ENCODE measurements at places on chromosomes 5 and 9. TPM values are rescaled to one million over a fixed set of nuclear protein-coding genes. Genes with fewer than 3 reads are reported as not detected.
A peak's percentile ranks its signal among the peaks of the same experiment; 100 is the strongest.

- no peaks in the 10 kb centered on the region for H3K4me1 ChIP-seq
- peak overlapping the region; percentile 34 for H3K4me3 ChIP-seq
- H3K27ac ChIP-seq, result no peak overlapping the region
- no peaks in the 10 kb centered on the region for H3K27me3 ChIP-seq
These were observed 1313.5 kb upstream of the WWC1 start for GRCh38 chr5:166977911-166978422.

The PCDHGC5 gene
- 0.96 TPM for total RNA-seq

The FAM78A gene
- total RNA-seq, result 16.4 TPM

DNA sequence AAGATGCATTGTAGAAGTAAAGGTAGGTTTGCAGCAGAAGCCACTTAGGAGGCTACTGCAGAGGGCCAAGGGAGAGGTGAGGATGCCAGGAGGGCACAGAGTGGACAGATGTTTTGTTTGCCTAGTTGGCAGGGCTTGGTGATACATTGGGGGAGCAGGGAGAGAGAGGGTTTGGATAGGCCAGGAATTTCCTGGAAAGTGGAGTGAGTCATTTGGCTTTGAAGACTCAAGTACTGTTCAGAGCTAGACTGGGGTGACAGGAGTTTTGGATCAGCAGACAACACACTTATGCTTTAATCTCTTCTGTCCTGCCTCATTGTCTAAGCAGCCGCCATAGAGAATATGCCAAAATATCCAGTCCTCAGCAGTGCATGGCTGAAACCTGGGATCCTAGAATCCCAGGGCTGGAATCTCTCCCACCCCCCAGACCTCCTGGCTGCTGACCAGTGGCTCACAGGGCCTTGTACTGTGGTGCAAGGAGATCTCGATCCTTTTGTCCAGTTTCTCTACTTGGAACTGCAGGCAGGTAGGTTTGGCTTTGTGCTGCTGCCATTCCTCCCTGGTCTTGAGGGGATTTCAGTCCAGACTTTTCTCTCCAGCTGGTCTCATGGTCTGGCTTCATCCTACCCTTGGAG is 11.0 kb downstream of the TMEM268 start:
- H3K27me3 ChIP-seq, result no peaks in the 10 kb centered on the region
- no peak overlapping the region for H3K4me3 ChIP-seq
- no peaks in the 10 kb centered on the region for H3K36me3 ChIP-seq
- H3K4me1 ChIP-seq, result peaks cover 20% of the 10 kb centered on the region
- peak overlapping the region; percentile 20 for H3K27ac ChIP-seq

DNA sequence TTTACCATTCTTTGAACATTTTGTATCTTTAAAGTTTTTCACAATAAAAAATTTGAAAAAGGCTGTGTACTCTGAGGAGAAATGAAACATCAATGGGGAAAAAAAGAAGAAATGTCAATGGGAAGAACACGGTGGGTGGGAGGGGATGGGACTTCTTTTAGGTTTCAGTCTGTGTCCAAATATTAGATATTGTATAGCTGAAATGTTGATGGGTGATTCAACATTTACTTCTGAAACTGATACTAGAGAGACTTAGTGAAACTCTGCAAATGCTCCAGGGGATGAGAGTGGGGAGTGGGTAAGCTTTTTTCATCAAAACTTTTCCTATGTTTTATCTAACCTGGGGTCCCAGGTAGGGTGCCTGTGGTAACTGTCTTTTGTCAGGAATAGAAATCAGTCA is 311.9 kb downstream of the MAN2A1 start:
- H3K27me3 ChIP-seq, result no peaks in the 10 kb centered on the region
- H3K27ac ChIP-seq, result no peak overlapping the region
- no peak overlapping the region for H3K4me3 ChIP-seq
- no peaks in the 10 kb centered on the region for H3K4me1 ChIP-seq
- no peaks in the 10 kb centered on the region for H3K36me3 ChIP-seq
- no peak for DNase-seq

DNA sequence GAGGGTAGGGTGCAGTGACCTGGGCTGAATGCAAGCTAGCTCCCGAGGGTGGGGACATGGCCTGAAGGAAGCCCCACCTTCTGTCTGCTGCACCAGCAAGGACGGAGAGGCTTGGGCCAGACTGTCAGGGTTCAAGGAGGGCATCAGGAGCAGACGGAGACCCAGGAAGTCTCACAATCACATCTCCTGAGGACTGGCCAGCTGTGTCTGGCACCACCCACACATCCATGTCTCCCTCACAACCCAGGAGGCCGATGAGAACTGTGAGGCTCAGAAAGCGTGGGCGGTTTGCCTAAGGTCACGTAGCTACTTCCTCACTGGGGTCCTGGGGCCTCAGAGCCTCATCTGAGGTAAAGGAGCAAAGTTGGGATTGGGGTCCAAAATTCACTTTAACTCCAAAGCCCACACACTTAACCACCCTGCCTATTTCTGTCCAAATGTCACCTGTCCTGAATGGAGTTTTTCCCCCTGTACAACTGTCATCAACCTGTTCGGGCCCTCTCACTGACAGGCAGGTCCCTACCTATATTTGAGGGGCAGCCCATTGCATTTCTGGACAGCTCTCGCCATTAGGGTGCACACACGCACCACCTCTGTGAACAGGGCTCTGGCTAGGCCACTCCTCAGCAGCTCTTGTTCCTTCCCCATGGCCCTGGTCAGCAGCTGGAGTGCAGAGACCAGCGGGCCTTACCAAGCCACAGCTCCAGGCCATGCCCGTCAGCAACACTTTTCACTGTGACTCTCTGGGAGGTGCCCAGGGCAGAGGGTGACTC is 3.4 kb downstream of the IL13 start:
- H3K4me1 ChIP-seq, result no peaks in the 10 kb centered on the region
- H3K27ac ChIP-seq, result no peak overlapping the region
- DNase-seq, result no peak
- H3K4me3 ChIP-seq, result no peak overlapping the region
- no peaks in the 10 kb centered on the region for H3K36me3 ChIP-seq

DNA sequence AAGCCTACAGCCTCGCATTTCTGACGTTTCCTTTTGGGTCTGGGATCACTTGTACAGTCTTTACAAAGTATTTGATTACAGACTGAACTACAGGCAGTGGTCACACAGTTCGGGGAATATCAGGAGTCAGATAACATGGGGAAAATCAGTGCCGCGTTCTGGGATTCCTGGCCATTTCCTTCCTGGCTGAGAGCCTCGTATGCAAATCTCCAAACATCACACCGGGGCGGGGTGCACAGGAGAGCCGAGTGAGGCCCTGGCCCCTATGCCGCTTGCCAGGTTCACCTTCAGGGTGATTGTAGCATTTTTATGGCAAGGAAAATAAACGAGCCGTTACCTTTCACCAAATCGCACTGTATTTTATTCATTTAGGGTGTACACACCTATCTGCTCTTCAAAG is 29.6 kb upstream of the SLC9A3 start:
- H3K27ac ChIP-seq, result no peak overlapping the region
- peaks cover 7% of the 10 kb centered on the region for H3K27me3 ChIP-seq
- no peaks in the 10 kb centered on the region for H3K36me3 ChIP-seq
- H3K4me3 ChIP-seq, result no peak overlapping the region
- no peaks in the 10 kb centered on the region for H3K4me1 ChIP-seq

GRCh38 chr5:179974946-179975712 is 67.4 kb upstream of the TBC1D9B start:
- no peak overlapping the region for H3K4me3 ChIP-seq
- no peaks in the 10 kb centered on the region for H3K36me3 ChIP-seq
- no peaks in the 10 kb centered on the region for H3K4me1 ChIP-seq
- no peak overlapping the region for H3K27ac ChIP-seq
- DNase-seq, result no peak

- H3K4me3 ChIP-seq, result no peak overlapping the region
- no peaks in the 10 kb centered on the region for H3K36me3 ChIP-seq
- H3K27ac ChIP-seq, result no peak overlapping the region
- H3K27me3 ChIP-seq, result no peaks in the 10 kb centered on the region
These were observed 30.5 kb downstream of the ZNF618 start for GRCh38 chr9:113906411-113907110.

DNA sequence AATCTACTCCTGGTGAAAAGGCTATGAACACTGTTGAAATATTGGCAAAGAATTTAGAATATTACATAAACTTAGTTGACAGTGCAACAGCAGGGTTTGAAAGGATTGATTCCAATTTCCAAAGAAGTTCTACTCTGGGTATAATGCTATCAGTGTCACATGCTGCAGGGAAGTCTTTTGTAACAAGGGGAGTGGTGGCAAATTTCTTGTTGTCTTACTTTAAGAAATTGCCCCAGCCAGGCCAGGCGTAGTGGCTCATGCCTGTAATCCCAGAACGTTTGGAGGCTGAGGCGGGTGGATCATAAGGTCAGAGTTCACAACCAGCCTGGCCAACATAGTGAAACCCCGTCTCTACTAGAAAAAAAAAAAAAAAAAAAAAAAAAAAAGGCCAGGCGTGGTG is 86.3 kb upstream of the OTULINL start:
- H3K4me3 ChIP-seq, result no peak overlapping the region
- H3K36me3 ChIP-seq, result peaks cover 15% of the 10 kb centered on the region
- H3K27ac ChIP-seq, result no peak overlapping the region
- H3K27me3 ChIP-seq, result no peaks in the 10 kb centered on the region

The PTGES2 gene
- 96.1 TPM for total RNA-seq

DNA sequence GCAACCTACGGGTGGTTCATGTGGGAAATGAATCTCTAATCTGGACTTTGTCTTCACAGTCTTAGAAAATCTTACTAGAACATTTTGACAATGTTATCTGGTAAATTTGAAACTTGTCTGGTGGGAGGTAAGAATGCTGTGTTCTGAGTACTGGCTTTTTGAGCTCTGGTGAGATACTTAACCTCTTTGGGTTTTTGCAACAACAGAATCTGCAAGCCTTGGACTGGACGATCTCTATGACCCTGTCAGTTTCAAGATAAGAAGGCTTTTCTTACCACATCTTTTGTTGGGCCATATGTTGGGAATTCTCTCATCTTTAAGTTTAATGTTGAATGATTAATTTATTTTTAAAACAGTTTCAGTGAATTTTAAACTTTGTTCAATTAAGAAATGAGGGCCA is 112.9 kb downstream of the GOLPH3 start:
- no peaks in the 10 kb centered on the region for H3K36me3 ChIP-seq
- DNase-seq, result no peak
- H3K4me3 ChIP-seq, result no peak overlapping the region
- no peak overlapping the region for H3K27ac ChIP-seq
- no peaks in the 10 kb centered on the region for H3K4me1 ChIP-seq
- H3K27me3 ChIP-seq, result no peaks in the 10 kb centered on the region

The MRRF gene
- 21.1 TPM for total RNA-seq

- peak; percentile 64 for DNase-seq
- H3K27me3 ChIP-seq, result no peaks in the 10 kb centered on the region
- H3K4me3 ChIP-seq, result no peak overlapping the region
- H3K4me1 ChIP-seq, result peaks cover under 1% of the 10 kb centered on the region
These were observed 218.8 kb upstream of the ADAMTSL1 start for GRCh38 chr9:18255158-18255629.

GRCh38 chr9:124262649-124262972 is 4.9 kb downstream of the NEK6 start:
- H3K4me3 ChIP-seq, result no peak overlapping the region
- H3K36me3 ChIP-seq, result no peaks in the 10 kb centered on the region
- H3K27me3 ChIP-seq, result no peaks in the 10 kb centered on the region
- peak overlapping the region; percentile 90 for H3K27ac ChIP-seq
- DNase-seq, result no peak

DNA sequence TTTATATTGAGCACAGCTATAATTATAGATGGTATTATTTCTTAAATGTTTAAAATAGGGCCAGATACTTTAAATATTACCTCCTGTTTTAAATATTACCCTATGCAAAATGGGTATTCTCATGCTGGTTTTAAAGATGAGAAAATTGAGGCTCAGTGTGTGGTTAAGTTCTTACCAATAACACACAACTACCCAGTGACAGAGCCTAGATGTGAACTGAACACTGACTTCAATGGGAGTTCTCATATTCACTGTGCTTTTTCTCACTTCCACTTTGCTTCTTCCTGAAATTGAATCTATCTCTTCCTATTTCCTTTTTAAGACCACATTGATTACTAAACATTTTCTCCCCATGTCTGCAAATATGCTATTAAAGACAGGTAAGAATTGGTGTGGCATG is 135.8 kb upstream of the TUSC1 start:
- no peak overlapping the region for H3K27ac ChIP-seq
- no peaks in the 10 kb centered on the region for H3K36me3 ChIP-seq

- H3K27ac ChIP-seq, result no peak overlapping the region
- H3K27me3 ChIP-seq, result no peaks in the 10 kb centered on the region
- no peaks in the 10 kb centered on the region for H3K36me3 ChIP-seq
- H3K4me1 ChIP-seq, result peaks cover 7% of the 10 kb centered on the region
- no peak overlapping the region for H3K4me3 ChIP-seq
- DNase-seq, result no peak
These were observed 1.7 kb downstream of the SRD5A1 start for GRCh38 chr5:6634788-6635430.
